ENCODE measurements at places on chromosomes 12 and 14.
A peak's percentile ranks its signal among the peaks of the same experiment; 100 is the strongest.

- no peak for DNase-seq
Observed at GRCh38 chr14:103708750-103709187, 6.5 kb downstream of the XRCC3 start.

GRCh38 chr14:63510538-63510937 lies 32.6 kb downstream of the PPP2R5E start:
- DNase-seq, result no peak

DNA sequence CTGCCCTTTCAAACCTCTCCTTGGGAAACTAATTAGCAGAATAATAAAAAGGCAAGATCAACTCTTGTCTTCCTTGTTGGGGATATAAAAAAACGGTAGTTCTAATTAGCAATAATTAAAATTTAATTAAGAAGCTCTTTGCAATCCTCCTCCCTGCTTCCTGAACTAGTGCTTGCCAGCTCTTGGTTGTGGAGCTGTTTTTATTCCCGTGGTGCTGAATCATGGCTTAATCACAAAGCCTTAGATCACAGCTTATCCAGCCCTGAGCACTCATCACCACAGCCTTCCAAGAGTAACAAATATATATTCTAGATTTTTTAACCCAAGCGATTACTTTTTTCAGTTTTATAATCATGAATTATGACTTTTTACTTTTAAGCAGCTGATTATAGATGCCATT lies 63.2 kb upstream of the INSM2 start:
- DNase-seq, result no peak

GRCh38 chr12:1666215-1666614 lies 24.7 kb upstream of the ADIPOR2 start:
- DNase-seq, result no peak

GRCh38 chr12:6183689-6184428 lies 16.3 kb upstream of the CD9 start:
- peak; percentile 11 for DNase-seq

GRCh38 chr14:69505338-69506240 lies 21.1 kb downstream of the PLEKHD1 start:
- peak; percentile 62 for DNase-seq

- DNase-seq, result no peak
Observed at GRCh38 chr12:104741077-104741476, 217.0 kb downstream of the SLC41A2 start.

DNA sequence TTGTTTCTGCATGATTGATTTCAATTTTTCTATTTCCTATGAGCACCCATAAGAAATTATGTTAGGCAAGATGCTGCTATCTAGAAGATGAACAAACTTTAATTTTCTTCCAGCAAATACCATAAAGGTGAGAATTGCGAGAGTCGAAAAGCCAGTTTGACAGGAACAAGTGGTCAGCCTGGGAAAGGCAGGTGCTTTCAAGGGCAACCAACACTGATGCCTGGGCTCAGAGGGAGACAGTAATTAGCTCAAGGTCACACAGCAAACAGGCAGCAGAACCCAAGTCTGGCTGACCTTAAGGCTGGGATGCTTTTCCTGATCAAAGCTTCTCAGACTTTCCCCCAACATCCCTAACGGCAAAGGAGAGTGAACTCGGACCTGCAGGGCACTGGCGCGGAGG lies 6.8 kb upstream of the OTUB2 start:
- DNase-seq, result no peak

DNA sequence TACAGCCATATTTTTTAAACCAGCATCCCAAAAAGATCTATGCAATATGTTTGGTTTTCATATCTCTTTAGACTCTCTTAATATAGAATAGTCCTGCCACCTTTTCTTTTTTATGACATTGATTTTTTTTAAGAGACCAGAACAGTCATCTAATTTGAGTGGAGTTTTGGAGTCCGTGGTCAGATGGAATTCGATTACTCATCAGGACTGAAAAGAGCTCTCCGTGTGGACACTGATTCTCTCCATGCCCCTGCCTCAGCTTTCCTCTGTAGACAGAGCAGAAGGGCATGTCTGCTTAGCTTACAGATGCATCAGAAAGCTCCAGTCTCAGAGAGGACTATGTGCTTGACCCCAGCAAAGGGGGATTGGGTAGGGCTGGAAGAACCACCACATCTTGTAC lies 27.8 kb downstream of the SMCO2 start:
- no peak for DNase-seq

DNA sequence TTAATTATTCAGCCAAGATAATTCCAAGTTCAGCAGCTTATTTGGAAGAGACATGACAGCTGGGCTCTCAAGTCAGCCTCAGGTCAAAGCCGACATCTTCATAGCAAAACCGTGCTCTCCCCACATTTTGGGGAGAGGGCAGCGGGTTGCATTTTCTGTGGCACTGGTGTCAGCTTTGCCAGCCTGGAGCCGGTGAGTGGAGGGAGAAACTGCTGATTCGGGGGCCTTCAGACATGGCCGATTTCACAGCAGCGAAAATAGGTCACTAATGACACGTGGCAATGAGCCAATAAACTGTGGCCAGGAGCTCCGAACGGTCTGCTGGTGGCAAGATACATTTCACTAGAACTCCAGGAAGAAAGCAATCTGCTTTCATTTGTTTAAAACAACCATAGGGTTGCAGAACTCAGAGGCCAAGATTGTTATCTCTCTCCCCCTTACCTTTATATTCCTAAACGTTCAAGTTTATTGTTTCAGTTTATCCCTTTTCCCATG lies 173.2 kb downstream of the CAND1 start:
- peak; percentile 37 for DNase-seq

GRCh38 chr12:54019091-54019811 lies 9.0 kb upstream of the HOXC6 start:
- no peak for DNase-seq

- no peak for DNase-seq
Observed at GRCh38 chr14:94522115-94522724, 13.0 kb upstream of the SERPINA12 start.

GRCh38 chr12:79016181-79016580 lies 151.6 kb downstream of the SYT1 start:
- peak; percentile 26 for DNase-seq

- no peak for DNase-seq
Observed at GRCh38 chr12:89346741-89347324, 5.5 kb downstream of the DUSP6 start.

GRCh38 chr12:125683748-125684381 lies 618.6 kb downstream of the AACS start:
- DNase-seq, result peak; percentile 4

DNA sequence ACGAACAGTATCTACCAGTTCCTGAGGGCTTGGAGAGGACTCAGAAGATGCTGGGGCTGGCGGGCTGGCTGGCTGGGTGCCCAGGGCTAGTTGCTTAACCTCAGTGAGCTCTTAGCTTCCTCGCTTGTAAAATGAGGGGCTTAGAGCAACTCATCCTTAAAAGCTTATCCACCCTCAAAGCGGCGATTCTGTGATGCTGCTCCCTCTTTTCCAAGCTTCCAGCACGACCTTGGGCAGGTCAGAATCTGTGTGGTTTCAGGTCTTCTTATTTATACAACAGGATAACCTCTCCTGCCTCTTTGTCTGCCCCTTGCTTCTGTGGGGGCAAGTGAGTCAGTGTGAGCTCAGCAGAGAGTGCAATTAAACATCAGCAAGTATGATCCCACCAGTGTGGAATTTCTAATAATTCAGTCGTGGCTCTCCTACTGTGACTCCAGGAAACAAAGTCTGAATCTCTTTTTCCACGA lies 281.8 kb downstream of the KSR2 start:
- DNase-seq, result no peak

DNA sequence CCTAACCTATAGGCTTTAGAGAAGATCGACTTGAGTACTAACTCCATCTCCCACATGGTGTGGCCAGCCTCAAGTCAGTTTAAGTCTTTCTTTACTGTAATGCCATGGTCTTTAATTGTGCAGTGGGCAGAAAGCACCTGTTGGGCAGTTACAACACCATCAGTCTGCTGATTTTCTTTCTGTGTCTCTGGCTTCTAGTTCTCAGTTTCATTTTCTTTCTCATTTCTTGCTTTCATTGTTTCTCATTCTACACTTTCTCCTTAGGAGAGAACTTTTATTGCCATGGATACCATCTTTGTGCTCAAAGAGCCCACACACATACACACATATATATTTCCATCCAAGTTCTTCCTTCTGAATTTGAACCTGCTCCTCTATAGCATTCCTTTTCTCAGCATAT lies 96.1 kb upstream of the SLC16A7 start:
- no peak for DNase-seq

DNA sequence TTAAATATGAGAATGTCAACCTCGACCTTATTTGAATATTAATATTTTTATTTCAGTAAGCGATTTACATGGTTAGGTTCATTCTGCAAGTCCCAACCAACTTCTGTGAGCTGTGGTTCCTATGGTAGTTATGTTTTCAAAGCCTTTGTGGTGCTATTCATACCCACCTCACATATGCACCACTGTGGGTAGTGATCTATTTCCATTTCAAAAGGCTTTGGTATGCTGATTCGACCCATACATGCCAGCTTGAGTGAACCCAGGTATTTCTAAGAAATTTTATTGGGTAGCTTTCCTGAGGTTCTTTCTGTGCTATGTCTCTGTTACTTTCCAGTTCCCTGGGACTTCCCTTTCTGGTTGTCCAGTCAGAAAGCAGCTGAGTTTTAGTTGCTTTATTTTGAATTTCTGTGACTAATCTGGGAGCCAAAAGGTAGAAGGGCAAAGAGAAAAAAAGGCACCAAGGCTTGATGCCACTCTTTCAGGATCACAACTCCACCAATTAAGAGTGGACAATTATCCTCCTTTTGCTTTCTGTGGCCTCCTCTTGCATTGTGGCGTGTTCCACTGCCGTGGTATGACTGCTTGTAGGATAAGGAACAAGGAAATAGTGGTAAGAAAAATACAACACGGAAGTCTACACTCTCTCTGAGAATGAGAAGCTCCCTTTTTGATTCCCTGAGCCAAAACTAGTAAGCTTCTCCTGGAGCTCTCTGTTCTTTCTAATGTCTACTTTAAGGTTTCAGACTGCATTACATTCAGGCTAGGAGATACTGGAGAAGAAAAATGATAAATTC lies 729.1 kb downstream of the NOVA1 start:
- DNase-seq, result no peak

DNA sequence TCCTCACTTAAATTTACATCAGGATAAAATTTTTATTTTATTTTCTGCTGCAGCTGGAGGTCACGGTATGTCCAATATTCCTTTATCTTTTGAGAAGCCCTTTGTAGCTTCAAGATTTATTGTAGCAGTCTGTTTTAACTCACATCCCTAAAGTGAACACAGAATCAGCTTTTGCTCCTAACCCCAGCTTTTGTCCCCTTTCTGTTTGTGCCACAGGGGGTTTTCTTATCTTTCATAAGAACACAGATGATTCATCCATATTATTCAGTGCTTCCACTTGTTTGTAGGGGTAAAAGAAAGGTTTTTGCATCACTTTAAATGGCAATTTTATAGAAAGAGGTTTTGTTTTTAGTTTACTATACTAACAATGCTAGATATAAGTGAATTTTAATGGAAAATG lies 21.8 kb upstream of the PIK3C2G start:
- no peak for DNase-seq

GRCh38 chr12:75048767-75049166 lies 160.9 kb downstream of the KCNC2 start:
- no peak for DNase-seq

DNA sequence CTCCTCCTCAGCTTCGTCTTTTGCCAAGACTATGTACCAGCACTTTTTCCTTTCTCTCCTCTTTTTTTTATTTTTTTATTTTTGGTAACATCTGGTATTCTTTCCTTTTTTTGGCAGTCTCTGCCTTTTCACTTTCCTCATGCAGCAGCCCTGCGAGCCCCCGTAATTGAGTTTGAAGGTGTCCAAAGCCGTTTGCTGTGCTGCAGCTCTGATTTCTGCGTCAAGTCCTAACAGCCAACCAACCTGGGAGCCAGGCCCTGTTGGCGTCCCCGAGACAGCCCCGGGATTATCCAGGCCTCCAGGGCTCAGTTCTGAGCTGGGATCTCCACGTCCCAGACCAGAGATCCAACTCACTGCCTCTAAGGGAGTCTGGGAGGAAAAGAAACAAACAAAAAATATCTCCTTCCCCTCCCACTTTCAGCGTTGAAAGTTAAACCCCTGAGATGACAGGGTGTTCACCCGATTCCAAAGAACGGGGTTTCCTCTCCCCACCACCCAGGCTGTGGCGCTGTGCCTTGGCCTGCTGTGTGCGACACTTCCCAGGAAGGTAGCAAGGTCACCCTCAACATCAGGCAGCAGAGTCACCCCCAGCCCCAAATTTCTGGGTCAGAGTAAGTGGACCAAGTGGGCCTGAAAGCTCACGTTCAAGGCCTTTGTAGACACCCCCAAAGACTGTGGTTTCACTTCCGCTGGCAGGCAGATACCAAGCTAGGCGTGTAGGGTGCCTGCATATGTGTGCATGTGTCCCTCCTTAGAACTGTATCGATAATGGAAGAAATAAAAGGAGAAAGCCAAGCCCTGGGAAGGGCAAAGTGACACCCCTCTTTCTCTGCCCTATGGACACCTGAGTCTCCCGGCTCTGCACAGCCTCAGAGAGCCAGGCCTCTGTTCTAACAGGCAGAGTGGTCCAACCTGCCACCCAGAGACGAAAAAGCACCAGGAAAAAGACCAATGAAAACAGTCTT lies 11.1 kb downstream of the BCL11B start:
- DNase-seq, result no peak

GRCh38 chr12:11723993-11724392 lies 74.5 kb downstream of the ETV6 start:
- peak; percentile 60 for DNase-seq

DNA sequence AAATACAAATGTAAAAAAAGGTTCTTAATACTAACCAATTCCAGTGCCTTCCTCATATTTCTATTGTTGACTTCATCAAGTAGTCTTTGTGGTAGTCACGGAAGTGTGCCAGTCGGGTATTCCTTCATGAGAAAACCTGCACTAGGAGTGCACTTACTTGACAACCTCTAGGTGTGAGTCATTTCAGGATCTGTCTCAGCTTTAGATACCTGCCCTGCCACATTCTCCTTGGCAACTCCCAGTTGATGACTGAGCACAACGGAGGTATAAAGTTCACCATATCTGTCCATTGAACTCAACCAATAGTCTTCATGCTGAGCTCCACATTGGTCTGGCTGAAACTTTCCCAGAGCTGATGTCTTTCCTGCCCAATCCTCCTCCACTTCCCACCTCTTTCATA lies 215.7 kb downstream of the SYT10 start:
- no peak for DNase-seq

DNA sequence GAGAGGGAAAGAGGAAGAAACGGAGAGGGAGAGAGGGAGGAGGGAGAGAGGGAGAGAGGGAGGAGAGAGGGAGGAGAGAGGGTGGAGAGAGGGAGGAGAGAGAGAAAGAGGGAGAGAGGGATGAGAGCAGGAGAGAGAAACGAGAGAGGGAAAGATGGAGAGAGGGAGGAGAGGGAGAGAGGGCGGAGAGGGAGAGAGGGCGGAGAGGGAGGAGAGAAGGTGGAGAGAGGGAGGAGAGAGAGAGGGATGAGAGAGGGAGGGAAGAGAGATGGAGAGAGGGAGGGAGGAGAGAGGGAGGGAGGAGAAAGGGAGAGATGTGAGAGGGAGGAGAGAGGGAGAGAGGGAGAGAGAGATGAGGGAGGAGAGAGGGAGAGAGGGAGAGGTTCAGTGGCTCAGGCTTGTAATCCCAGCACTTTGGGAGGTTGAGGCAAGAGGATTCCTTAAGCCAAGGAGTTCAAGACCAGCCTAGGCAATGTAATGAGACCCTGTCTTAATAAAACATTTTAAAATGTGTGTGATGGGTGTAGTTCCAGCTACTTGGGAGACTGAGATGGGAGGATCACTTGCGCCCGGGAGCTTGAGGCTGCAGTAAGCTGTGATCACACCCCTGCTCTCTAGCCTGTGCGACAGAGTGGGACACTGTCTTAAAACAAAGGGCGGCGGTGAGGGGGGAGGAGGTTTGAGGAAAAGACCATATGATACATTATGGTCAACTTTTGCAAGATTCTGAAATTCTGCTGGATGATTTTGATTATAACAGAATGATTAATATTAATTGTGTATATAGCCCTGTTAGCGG lies 21.3 kb upstream of the SNRPF start:
- DNase-seq, result no peak

GRCh38 chr12:53233671-53234121 lies 1.7 kb upstream of the RARG start:
- no peak for DNase-seq
